ENCODE measurements at places on chromosomes 7 and 10.

GRCh38 chr7:101586078-101586905 lies 42.8 kb downstream of the MYL10 start:
- no peak for DNase-seq

DNA sequence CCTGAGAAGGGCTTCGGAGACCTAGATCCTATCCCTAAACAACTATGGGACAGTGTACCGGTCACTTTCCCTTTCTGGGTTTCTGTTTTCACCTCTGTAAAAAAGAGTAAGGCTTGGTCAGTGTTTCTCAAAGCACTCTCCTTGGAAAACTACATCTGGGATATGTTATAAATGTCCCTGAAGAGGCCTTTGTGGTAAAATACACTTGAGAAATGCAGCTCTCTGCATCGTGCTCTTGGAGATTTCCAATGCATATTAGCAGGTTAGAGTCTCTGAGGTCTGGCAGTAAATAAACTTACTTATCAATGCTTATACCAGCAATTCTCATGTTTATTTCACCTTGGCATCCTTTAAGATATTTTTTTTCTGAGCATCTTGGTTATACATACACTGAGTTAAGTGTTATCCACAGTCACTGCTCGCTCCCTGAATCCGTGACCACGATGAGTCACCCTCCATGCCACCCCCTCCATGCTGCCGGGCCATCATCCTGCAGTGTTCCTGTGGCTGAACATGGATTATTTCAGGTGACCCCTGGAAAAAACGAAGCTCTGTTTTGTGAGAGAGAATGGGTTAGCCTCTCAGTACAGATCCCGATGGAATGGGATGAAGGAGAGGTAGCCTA lies 3.3 kb upstream of the TBXAS1 start:
- DNase-seq = no peak

DNA sequence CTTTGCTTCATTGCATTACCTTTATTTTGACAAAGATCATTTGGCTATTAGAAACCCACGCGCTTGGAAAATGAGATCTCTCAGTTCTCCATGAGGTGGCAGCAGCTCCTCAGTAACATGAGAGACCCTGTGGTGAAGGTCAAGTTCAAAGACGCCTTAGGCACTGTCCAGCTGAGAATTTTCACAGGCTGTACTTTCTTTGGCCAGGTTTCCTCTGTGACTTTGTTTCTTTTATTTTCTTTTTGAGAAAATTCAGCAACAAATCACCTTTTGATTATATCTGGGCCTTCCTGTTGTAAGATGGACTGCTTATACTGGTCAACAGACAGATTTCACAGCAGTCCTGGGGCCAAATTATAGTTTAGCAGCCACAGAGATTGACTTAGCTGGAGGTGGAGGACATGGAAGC lies 54.5 kb downstream of the RAB18 start:
- peak; percentile 59 for DNase-seq

GRCh38 chr7:23062452-23062851 lies 43.1 kb upstream of the KLHL7 start:
- no peak for DNase-seq

GRCh38 chr10:21497177-21497807 lies 28.2 kb downstream of the SKIDA1 start:
- DNase-seq = peak; percentile 89

DNA sequence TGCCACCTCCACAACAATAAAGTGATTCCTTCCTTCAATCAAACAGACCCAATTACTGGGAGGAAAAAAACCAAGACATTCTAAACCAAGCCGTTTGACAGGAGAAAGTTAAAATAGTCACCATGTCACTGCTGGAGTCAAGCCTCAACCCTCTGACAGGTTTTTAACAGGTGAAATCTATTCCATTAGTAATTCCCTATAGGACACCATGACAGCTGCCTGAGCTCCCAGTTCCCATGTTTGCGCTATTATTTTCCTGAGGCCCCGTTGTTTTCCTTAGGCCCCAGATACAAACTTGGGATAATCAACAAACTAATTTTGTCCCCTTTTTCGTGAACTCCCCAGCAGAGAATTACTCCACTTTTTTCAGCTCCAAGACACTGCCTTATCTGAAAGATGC lies 113.9 kb downstream of the ARL5B start:
- no peak for DNase-seq

- DNase-seq = no peak
Observed at GRCh38 chr10:58137813-58138212, 129.9 kb downstream of the IPMK start.

DNA sequence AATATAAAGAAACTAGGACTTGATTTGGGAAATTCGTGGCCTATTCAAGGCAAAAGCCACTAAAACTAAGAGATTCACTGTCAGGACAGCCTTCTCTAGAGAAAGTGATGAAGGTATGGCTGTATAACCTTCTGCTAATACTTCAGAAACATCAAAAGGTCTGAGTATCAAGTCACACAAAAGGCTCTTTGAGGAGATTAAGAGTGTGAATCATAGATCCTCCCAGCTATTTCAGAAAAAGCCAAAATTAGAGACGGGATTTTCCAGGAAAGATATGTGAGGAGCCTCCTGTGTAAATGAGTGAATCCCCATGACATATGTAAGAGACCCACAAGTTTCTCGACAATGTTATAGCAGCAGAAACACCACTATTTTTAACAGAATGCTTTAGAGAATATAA lies 56.2 kb downstream of the UBE3C start:
- no peak for DNase-seq

DNA sequence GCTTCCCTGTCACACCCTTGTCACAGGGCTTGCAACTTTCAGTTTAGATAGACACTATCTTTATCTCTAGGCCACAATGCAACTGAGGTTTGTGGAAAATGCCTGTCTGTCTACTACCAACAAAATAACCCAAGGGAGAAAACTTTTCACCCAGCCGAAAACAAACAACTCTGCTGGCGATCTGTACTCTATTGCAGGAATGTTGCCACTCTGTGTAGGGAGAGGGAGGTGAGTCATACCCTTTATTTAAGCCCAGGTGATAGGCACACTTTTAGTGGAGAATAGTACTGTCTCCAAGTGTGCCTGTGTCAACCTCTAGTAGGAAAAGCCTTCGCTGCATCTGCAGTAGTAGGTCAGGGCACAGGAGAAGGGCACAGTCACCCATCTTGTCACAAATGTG lies 108.3 kb downstream of the SLC25A40 start:
- DNase-seq = no peak

GRCh38 chr7:124155432-124156022 lies 122.7 kb upstream of the TMEM229A start:
- DNase-seq = no peak

- DNase-seq = no peak
Observed at GRCh38 chr10:133009218-133009950, 67.0 kb upstream of the CFAP46 start.

- DNase-seq = no peak
Observed at GRCh38 chr7:100575206-100575631, 1.5 kb upstream of the SAP25 start.

GRCh38 chr10:34721208-34721840 lies 93.8 kb downstream of the PARD3 start:
- no peak for DNase-seq

- no peak for DNase-seq
Observed at GRCh38 chr7:88281749-88282148, 24.9 kb downstream of the STEAP4 start.

DNA sequence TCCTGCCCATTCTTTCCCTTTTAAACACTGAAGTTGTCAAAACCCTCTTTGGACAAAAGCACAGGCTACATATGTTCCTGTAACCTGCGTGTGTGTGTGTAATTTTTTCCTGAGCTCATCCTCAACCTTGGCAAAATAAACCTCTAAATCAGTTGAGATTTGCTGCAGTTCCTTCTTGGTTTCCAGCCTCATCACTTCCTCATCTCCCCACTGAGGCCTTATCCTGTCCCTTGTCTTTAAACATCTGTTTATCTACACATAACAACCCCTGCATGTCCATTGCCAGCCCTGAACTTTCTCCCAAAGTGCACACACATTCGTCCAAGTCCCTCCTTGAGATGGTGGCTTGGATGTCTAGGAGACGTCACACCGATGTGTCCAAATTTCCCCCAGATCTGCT lies 35.5 kb downstream of the LYZL2 start:
- DNase-seq = no peak

DNA sequence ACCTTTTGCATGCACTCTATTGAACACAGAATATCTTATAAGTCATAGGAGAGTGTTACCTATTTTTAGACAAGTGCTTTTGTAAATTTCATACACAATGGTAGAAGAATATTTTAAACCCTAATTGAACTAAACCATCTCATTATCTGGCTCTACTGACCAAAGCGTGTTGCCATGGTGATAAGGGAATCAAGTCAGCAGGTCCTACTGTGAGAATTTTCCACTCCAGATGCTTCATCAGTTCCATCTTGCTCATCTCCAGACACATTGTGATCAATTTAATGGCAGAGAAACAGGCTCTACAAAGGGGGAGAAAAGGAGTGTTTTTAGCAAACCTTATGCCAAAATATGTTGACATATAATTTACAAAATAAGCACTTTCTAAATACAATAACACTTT lies 621.9 kb upstream of the GHITM start:
- DNase-seq = no peak

GRCh38 chr7:5997210-5997808 lies 11.5 kb downstream of the PMS2 start:
- peak; percentile 66 for DNase-seq

DNA sequence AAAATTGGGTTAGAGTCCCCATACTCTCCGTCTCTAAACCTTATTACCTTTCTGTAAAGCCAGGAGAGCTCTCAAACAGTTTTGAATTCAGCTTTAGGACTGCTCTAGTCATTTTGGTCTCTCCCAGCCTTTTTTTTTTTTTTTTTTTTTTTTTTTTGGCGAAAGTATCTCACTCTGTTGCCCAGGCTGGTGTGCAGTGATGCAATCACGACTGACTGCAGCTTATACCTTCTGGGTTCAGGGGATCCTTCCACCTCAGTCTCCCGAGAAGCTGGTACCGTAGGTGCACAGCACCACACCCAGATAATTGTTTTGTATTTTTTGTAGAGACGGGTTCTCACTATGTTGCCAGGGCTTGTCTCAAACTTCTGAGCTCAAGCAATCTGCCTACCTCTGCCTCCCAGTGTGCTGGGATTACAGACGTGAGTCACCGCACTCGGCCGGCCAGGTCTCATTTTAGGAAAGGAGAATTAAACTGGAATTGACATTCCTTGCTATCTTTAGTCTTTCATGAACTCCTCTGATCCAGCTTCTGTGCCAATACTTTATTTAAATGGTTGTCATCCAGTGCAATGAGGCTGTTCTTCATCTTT lies 31.4 kb upstream of the RSU1 start:
- DNase-seq = no peak

DNA sequence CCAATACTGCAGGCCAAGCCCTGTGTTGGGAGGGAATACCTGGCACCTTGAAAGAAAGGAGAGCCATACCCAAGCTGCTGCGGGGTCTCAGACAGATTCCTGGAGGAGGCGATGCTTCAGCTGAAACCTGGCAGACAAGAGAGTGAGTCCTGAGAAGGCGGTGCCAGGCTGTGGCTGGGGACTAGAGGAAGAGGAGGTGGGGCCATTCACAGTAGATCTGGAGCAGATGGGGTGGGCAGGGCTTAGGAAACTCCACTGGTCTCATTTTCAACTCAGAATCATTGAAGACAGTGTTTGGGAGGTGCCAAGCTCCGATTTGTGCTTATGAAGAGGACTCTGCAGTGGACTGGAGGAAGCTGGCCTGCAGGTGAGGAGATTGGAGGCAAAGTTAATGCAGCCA lies 236.3 kb upstream of the MKI67 start:
- DNase-seq = no peak

DNA sequence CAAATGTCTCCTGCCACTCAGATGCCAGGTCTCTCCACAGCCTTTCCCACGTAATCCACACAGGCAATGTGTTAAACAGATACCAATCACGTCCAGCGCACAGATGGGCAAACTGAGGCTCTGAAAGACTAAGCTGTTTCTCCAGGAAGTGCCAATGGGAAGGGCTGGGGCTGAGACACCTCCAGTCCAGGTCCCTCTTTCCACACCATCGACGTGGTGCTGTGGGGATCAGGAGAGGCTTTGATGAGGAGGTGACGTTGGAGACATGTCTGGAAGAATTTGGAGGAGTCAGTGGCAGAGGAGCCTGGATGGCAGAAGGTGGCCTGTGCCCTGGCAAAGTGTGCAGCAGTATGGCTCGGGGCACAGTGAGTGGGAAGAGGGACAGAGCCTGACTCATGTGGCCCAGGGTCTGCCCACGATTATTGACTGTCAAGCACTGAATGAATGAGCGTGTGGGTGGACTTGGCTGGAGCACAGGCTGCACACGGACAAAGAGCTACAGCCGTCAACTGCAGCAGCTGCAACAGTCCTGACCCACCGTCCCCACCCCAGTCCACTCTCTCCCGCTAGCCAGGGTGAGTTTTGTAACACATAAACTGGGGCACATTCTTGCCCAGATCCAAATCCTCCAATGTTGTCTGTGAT lies 40.8 kb upstream of the HSPA12A start:
- DNase-seq = no peak

GRCh38 chr7:158414486-158414961 lies 173.1 kb downstream of the PTPRN2 start:
- DNase-seq = peak; percentile 21

DNA sequence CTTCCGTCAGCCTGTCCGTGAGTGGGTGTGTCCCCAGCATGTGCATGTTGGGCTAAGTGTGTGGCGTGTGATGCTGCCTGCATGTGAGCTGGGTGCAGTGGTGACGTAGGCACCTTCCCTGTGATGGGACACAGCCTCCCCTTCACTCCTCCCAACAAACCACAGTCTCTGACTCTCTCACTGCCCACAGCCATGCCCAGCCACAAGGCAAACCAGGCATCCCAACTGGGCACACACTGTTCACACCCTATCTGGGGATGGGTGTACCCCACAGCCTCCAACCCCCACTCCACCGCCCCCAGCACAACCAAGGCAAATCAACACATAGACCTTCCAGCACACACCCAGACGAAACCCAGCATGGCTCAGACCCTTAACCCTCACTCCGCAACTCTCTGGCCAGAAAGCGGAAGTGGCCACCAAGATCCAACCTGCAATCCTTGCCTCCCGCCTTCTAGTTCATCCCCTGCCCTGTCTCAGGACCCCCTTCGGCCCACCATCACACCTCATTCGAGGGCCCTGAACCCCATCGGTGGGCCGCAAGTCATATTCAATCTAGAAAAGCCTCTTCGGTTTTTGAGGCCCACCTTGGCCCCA lies 10.4 kb downstream of the PSD start:
- no peak for DNase-seq

GRCh38 chr7:71361451-71362032 lies 229.6 kb downstream of the GALNT17 start:
- no peak for DNase-seq

DNA sequence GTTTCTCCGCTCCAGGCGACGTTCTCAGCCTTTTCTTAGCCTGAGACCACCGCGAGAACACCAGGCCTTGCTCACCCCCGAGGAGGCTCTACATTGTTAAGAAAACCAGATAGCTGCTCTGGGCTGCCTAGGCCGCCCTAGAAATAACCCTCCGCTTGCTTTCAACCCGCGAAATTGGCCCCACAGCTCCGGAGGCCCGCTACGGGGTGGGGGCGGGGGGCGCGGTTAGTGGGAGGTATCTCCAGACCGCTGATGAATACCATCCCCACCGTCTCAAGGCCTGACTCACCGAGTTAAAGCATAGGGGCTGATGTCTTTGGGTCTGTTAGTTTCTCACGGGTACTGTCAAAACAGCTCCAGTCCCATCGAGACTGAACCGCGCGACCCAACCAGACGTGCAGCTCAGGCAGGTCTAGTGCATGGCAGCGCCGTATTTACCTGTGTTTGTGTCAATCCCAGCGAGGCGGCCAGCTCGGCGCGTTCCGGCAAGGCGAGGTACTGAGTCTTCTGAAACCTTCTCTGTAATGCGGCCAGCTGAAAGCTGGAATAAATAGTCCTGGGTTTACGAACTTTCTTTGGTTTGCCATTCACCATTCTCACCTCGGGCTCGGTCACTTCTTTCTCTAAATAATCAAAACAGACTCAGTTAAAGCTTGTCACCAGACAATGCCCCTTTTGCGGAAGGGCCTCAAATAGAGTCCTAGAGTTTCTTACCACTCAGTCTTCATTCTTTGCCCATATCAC lies 2.7 kb downstream of the DLX5 start:
- no peak for DNase-seq
